ENCODE measurements at places on chromosomes 1 and 21. TPM values are rescaled to one million over a fixed set of nuclear protein-coding genes. Genes with fewer than 3 reads are reported as not detected.

Gene SHC1
- 92.7 TPM for total RNA-seq

Gene PADI2
- 105 TPM for total RNA-seq

Gene PRUNE1
- 23.3 TPM for total RNA-seq

- DNase-seq, result no peak
Observed at GRCh38 chr1:56064705-56065104, 514.7 kb downstream of the PLPP3 start.

DNA sequence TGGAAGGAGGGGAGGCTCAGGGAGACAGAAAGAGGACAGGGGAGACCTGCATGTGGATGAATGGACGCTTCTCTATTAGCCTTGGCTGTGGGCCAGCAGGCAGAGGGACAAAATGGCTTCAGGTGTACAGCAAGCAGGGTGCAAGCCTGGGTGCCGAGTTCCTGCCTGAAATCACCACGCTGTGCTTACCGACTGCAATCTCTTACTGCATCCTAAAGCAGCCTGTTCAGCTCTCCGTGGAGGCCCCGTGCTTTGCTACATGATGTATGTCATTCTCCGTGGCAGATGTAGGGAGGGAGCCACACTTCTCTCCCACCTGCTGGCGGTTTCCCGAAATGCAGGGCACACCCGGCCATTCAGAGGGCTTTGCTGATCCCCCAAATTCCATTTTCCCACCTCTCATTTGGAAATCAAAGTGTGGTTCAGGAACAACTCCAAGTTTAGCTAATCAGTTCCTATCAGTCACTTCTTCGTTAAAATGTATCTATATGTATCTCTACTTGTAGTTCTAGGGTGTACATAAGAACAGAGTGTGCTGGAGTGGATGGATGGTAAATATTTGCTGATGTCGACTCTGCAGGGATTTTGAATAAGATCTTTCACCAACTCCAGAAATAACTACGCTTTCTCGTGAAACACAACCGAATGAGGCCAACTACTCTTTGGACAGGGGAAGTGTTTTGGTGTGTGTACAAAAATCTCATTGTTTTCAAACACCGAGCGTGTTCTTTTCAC is 122.3 kb upstream of the BACE2 start:
- DNase-seq, result no peak

GRCh38 chr1:13642306-13643004 is 57.5 kb upstream of the PRDM2 start:
- no peak for DNase-seq

DNA sequence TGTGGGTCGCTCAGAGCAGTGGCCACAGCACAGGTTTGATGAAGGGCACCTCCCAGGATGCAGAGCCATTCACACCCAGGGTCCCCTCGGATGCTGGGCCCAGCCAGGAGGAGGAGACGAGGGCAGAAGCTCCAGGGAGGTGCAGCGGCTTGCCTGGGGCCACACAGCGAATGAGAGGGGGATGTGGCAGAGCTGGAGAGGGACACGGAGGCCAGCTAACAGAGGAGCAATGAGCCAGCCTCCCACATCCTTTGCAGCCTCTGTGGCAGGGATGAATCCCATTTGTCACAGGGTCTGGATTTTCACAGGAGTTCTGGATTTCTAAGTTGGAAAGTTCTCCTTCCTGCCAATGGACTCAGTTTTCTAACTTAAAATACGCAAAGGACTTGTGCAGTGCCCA is 35.9 kb downstream of the CHD5 start:
- no peak for DNase-seq

- peak; percentile 17 for DNase-seq
Observed at GRCh38 chr1:59354709-59355337, 57.9 kb downstream of the FGGY start.

DNA sequence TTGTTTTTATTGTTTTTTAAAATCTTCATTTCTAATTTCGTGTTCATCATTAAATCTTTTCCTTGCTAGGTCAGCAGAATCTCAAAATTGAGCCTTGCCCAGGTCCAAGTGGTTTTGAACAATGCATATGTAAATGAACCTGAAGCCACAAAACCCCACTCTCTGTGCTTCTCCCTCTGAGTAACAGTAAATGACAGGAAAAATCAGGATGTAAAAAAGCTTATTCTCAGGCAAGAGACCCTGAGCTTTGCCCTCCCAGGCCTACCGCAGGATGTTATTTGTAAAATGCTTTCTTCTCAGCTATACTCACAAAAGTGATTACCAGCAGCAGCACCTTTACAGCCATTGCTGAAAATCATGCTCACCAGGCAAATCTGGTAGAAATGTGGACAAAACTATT is 47.6 kb downstream of the TYW3 start:
- no peak for DNase-seq

DNA sequence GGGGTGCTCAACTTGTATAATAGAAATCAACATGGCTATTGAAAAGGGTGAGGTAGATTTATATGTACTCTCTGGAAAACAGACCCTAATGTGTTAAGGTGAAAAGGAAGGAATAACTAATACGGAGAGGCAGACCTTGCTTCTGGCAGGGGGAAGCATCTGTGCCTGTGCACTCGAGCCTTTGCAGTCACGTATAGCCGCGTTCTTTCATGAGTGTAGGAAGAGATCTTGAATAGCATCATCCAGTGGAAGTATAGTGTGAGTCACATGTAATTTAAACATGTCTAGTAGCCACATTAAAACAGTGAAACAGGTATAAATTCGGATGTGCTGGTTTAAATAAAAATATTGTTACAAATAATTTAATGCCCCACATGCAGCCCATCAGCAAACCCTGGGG is 3.0 kb downstream of the A3GALT2 start:
- DNase-seq, result peak; percentile 3

DNA sequence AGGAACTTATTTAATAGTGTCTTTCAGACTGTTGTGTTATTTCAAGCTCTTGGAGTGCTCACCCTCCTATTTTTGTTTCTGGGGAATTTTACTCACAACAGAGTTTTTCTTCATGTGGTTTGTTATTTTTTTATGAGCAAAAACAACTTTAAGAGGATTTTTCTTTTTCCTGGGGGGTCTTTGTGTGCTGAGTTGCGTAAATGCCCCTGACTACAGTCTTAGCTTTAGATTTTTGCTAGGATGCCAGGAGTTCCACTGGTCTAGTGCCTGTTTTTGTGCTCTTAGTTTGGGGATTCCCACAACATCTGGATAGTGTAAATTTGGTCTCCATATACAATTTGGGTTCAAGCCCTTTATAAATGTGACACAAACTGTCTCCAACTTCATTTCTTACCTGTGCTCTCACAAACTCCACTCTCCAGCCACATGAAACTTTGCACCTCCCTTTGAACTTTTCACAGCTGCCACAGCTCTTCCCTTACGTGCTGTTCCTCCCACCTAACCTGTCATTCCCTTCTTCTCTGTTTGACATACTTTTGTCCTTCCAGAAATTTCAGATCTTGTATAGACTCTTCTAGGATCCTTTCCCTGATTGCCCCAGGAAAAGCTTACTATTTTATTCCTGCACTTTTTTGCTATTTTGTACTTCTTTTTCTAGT is 180.2 kb downstream of the CRB1 start:
- no peak for DNase-seq

DNA sequence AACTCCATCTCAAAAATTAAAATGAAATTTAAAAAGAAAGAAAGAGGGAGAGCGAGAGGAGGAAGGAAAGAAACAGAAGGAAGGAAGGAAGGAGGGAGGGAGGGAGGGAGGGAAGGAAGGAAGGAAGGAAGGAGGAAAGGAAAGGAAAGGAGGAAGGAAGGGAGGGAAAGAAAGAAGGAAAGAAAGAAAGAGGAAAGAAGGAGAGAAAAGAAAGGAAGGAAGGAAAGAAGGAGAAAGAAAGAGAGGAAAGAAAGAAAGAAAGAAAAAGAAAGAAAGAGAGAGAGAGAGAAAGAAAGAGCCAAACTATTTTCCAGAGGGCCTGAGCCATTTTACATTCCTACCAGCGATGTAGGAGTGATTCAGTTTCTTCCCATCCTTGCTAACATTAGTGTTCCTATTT is 364.0 kb downstream of the RGS7 start:
- no peak for DNase-seq

DNA sequence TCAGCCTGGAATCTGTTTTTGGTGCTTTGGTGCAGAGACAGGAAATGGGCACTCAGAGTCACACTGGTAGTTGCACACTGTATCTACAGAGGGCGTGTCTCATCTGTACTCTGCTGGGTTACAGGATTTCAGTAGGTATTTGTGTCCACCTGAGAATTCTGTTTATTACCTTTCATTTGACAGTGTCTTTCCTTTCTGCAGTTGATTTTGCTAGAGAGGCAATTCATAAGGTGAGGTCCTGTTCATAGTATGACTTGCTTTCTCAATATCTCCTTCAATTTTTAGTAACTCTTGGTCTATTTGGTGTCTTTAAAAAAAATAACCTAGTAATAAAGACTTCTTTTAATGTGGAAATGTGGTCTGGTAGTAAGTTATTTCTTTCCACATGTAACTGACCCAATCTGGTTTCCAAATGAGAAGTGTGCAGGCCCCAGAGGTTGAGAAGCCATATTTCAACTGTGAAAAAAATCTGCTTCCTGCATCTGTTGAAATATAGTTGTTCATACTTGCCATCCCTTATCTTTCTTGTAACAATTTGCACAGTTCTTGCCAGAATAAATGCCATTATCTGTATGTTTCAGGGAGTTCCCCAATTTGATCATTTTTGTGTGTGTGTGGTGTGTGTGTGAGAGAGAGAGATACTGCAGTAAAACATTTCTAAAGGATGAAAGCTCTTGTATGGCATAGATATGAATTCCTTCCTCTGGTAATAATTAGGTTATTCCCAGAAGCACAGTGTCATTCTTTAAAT is 78.4 kb upstream of the DNAJC6 start:
- no peak for DNase-seq

DNA sequence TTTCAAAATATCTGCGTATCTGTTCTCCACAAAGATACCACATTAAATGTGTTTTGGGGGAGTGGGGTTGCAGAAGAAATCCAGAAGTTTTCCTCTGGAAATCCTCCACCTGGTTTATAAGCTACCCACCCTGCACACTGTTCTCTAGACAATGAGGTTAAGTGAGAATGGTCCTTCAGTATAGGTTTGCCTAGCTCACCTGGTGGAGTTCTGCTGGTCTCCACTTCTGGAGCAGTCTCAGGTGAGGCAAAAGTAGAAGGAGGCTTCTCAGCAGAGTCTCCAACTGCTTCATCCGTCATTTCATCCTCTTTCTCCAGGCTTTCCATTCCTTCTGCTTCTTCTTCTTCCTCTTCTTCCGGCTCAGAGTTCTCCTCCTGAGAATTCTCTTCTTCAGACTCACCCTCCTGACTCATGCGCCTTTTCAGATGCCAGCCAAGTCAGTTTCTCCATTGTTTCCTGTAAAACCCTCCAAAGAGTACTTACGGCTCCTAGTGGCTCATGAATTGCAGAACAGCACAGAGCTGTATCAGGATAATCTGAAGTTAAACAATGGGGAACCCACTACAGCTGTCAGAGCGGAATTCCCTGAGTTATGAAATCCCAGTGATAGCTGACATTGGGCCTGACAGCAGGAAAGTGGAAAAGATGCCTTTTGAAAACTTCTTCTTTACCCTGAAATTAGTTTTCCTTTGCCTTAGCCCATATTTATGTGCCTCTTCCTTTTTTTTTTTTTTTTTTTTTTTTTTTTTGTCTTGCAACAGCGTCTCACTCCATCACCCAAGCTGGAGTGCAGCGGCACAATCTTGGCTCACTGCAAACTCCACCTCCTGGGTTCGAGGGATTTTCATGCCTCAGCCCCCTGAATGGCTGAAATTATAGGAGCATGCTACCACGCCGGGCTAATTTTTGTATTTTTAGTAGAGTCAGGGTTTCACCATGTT is 38.5 kb downstream of the MSTO1 start:
- DNase-seq, result no peak

GRCh38 chr1:1185101-1185765 is 11.6 kb downstream of the TTLL10 start:
- DNase-seq, result peak; percentile 20

DNA sequence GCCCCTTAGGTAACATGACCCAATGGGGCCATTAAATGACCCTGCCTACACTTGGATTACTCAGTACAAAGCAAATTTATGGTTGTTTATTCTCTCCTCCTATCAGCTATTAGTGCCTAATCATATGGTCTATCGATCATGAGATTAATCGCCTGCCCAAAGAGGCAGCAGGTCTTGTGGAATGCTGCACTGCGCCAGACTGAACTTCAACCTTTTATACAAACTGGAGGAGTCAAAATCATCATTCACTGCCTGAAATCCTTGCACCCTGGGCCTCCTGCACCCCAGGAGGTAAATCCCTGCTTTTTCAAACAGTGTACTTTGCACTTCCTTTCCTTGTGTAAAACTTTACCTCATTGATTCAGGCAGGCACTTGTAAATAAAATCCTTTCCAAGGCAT is 69.7 kb downstream of the NFIA start:
- no peak for DNase-seq

DNA sequence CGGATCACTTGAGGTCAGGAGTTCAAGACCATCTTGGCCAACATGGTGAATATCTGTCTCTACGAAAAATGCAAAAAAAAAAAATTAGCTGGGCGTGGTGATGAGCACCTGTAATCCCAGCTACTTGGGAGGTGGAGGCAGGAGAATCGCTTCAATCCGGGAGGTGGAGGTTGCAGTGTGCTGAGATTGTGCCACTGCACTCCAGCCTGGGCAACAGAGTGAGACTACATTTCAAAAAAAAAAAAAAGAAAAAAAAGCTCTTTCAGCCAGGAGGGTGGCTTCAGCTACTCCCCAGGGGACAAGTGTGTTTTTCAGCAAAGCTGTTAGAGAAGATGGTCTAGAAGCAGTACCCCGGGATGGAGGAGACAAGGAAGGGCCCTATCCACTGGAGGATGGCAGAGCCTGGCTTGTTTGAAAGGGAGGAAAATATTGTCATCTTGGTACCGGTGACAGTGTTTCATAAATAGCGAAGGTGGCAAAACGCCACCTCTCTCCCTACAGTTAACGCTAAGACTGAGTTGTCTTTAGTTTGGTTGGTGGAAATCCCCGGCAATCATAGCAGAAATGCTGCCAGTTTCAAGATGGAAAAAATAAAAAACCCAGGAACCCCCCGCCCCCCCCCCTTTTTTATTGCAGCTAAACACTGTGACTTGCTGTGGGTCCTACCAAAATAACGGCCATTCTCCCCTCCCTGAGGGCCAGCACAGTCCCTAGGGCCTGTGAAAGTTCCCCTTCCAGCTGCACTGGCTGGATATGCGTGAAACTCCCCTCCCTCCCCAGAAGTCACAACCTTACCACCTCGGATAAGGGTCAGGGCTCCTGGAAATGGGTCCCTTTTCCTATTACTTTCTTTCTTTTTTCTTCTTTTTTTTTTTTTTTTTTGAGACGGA is 3.5 kb downstream of the PIK3CD start:
- no peak for DNase-seq

DNA sequence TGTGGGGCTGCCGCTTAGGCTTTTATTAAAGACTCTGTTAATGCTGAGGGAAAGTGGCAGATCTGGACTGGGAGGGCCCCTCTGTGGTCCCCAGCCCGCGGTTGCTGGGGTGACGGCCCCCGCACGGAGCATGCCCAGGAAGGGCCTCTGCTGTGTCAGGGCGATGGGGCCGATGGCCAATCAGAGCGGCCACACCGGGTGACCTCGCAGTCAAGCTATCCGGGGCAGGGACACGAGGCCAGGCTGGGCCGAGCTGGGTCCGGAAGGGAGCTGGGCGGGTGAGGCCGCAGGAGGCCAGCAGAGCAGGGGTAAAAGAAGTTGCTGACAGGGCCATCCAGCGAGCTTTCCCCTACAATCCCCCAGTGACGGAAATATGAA is 145.1 kb downstream of the CASZ1 start:
- no peak for DNase-seq

All from mucosa of descending colon (tissue), 3 donors.